ENCODE measurements at places on chromosomes 12 and 14.

- H3K36me3 ChIP-seq, result no peaks in the 10 kb centered on the region
- H3K4me3 ChIP-seq, result no peak overlapping the region
- DNase-seq, result no peak
- H3K4me1 ChIP-seq, result no peaks in the 10 kb centered on the region
- H3K27me3 ChIP-seq, result peaks cover 16% of the 10 kb centered on the region
Measured at GRCh38 chr14:58697930-58698642, 60.3 kb downstream of the DACT1 start.

GRCh38 chr12:81520064-81520945 lies 238.8 kb downstream of the PPFIA2 start:
- no peaks in the 10 kb centered on the region for H3K27me3 ChIP-seq
- H3K27ac ChIP-seq, result no peak overlapping the region
- H3K4me3 ChIP-seq, result peak overlapping the region; percentile 13
- H3K4me1 ChIP-seq, result no peaks in the 10 kb centered on the region
- no peak for DNase-seq

- DNase-seq, result no peak
- no peaks in the 10 kb centered on the region for H3K27me3 ChIP-seq
- H3K36me3 ChIP-seq, result no peaks in the 10 kb centered on the region
- H3K27ac ChIP-seq, result no peak overlapping the region
- H3K4me1 ChIP-seq, result no peaks in the 10 kb centered on the region
- no peak overlapping the region for H3K4me3 ChIP-seq
Measured at GRCh38 chr12:94710933-94711332, 60.6 kb upstream of the TMCC3 start.

- no peak overlapping the region for H3K27ac ChIP-seq
- no peak for DNase-seq
- H3K4me3 ChIP-seq, result no peak overlapping the region
- peaks cover 6% of the 10 kb centered on the region for H3K4me1 ChIP-seq
Measured at GRCh38 chr12:110317911-110318310, 36.9 kb downstream of the ATP2A2 start.

DNA sequence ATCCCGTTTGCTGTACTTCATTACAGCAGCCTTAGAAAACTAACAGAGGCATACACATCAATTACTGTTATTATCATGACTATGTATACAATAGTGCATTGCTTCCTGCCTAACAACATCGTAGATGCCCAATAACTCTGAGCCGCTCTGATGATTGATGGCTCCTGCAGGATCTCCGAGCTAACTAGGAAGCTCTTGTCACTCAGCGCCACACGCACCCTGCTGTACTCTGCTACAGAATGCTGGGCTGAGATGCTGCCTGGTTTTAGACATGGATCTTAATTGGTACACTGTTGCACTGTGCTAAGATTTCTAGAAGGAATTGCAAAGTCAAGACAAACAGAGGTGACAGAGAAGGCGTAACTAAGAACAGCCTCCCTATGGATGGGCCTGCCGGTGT lies 169.3 kb downstream of the SLC15A4 start:
- no peaks in the 10 kb centered on the region for H3K4me1 ChIP-seq
- no peak overlapping the region for H3K4me3 ChIP-seq
- DNase-seq, result no peak
- H3K36me3 ChIP-seq, result no peaks in the 10 kb centered on the region

DNA sequence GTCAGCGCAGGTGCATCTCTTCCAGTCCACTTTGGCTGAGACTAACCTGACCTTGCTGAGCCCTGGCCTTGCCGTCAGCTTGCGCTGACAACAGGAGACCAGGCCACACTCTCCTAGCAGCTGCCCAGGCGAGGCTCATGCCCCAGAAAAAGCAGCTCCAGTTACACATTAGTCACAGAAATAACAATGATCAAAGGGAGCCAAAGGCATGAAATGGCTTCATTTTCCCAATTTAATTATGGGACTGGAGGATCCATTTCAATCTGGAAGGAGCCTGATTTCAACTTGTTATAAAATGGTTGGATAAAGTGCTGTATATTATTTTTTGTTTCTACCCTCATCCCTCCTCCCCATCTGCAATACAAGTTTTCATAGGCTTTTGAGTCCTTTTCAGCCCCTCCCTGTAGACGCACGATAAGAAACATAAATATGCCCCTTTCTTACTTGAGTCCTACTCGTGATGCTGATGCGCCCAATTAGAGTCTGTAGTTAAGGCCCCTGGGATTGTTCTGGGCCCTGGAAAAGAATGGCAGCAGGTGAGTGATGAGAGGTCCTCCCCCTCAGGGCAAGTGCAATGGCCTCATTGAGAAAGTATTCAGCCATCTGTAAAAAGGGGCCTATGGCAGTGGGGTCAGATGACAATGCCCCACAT lies 376.0 kb downstream of the C12orf75 start:
- DNase-seq, result peak; percentile 15
- no peak overlapping the region for H3K27ac ChIP-seq
- no peaks in the 10 kb centered on the region for H3K27me3 ChIP-seq
- no peaks in the 10 kb centered on the region for H3K36me3 ChIP-seq
- peaks cover 17% of the 10 kb centered on the region for H3K4me1 ChIP-seq
- no peak overlapping the region for H3K4me3 ChIP-seq

DNA sequence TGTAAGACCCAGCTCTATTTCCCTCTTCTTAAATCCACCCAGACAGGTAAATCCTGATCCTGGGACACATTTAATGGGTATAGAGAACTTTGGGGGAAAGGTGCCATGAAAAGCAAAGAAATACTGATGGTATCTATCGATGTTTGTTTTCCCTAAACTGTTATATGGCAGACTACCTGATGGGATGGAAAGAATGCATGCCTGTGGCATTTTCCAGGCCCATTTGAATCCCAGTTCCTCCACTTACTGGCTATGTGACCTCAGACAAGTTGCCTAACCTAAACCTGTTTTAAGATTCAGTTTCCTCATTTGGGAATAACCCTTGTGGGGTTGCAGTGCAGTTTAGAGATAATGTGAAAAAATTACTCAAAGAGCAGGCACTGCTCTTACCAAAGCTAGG lies 404.5 kb downstream of the FUT8 start:
- no peak for DNase-seq
- no peak overlapping the region for H3K4me3 ChIP-seq
- H3K36me3 ChIP-seq, result no peaks in the 10 kb centered on the region
- no peaks in the 10 kb centered on the region for H3K27me3 ChIP-seq
- no peak overlapping the region for H3K27ac ChIP-seq

DNA sequence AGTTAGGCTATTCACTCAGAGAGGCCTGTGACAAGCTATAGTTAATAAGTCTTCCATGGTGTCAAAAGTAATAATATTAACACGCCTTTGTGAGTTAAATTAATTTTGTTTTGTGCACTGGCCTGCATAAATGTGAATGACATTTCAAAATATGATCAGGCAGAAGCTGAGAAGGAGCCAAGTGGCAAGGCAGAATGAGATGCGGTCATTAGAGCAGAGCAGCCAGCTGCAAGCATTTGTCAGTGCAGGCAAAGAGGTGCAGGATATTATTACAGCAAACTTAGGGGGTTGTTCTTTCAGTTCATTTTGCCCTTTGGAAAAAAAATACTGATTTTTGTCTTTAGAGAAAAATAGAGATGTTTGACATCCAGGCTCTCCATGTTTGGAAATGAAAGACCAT lies 364.5 kb downstream of the PAWR start:
- H3K4me1 ChIP-seq, result 0 out of 2 replicates have a peak, but pooled peaks cover 6% of the 10 kb centered on the region
- H3K36me3 ChIP-seq, result no peaks in the 10 kb centered on the region
- no peak overlapping the region for H3K4me3 ChIP-seq

DNA sequence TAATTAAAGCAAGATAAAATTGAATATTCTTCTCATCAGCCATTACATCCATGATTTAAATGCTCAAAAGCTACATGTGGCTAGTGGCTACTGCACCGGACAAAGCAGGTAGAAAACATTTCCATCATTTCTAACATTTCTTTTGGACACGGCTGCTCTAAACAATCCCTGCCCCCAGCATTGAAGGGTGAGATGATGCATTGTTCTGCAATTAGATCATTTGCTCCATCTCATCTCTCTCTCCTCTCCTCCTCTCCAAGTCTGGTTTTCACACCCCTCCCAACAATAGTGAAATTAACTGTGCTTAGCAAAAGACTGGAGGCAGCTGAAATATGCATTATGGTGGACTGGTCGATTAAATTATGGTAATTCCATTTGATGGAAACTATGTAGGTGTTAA lies 288.5 kb downstream of the KSR2 start:
- H3K27me3 ChIP-seq, result peaks cover 40% of the 10 kb centered on the region
- no peak for DNase-seq
- H3K36me3 ChIP-seq, result no peaks in the 10 kb centered on the region
- H3K4me3 ChIP-seq, result no peak overlapping the region
- no peak overlapping the region for H3K27ac ChIP-seq
- H3K4me1 ChIP-seq, result no peaks in the 10 kb centered on the region

DNA sequence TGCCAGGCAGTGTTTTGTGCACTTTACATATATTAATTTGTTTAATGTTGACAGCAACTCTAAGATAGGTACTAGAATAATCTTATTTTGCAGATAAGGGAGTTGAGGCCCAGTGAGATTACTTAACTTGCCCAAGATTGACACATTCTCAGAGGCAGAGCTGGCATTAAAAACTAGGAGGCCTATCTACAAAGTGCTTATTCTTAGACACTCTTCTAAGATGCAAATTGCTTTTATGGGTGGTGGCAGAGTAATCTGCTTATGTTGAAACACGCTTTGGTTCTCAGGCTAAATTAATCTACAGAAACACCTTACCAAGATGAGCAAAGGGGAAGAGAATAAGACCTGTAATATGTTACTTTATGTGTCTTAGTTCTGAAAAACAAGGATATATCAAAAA lies 7.2 kb downstream of the MGP start:
- H3K27ac ChIP-seq, result no peak overlapping the region
- H3K4me3 ChIP-seq, result no peak overlapping the region
- H3K27me3 ChIP-seq, result no peaks in the 10 kb centered on the region
- no peak for DNase-seq

GRCh38 chr12:92035477-92035876 lies 110.2 kb downstream of the BTG1 start:
- no peak overlapping the region for H3K27ac ChIP-seq
- H3K36me3 ChIP-seq, result no peaks in the 10 kb centered on the region
- no peaks in the 10 kb centered on the region for H3K27me3 ChIP-seq
- H3K4me3 ChIP-seq, result no peak overlapping the region

GRCh38 chr12:51868821-51869495 lies 18.9 kb upstream of the ANKRD33 start:
- no peak overlapping the region for H3K27ac ChIP-seq
- no peaks in the 10 kb centered on the region for H3K4me1 ChIP-seq
- DNase-seq, result no peak
- peaks cover 91% of the 10 kb centered on the region for H3K27me3 ChIP-seq
- H3K36me3 ChIP-seq, result no peaks in the 10 kb centered on the region
- no peak overlapping the region for H3K4me3 ChIP-seq

GRCh38 chr14:40053416-40053815 lies 621.2 kb upstream of the FBXO33 start:
- H3K4me3 ChIP-seq, result no peak overlapping the region
- H3K36me3 ChIP-seq, result no peaks in the 10 kb centered on the region
- no peak for DNase-seq
- no peak overlapping the region for H3K27ac ChIP-seq

All from PC-9 (cell line).